ENCODE measurements at places on chromosomes 7 and 10.

DNA sequence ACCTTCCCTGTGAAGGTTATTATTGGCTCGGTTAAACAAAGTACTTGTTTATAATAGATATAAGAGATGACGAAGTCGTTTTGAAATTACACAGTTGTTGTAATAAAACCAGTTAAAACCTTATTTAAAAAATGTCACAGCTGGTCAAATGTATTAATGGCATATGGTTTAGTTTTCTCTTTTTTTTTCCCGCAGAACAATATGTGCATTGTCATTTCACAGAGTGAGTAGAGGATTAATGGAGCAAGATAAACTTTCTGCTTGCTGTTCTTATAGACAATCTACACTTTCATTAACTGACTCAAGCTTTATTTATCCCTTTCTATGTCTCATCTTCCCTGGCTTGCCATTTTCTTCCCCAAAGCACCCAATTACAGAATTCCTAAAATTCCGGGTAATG is 404.3 kb upstream of the NPVF start:
- no peak for DNase-seq

DNA sequence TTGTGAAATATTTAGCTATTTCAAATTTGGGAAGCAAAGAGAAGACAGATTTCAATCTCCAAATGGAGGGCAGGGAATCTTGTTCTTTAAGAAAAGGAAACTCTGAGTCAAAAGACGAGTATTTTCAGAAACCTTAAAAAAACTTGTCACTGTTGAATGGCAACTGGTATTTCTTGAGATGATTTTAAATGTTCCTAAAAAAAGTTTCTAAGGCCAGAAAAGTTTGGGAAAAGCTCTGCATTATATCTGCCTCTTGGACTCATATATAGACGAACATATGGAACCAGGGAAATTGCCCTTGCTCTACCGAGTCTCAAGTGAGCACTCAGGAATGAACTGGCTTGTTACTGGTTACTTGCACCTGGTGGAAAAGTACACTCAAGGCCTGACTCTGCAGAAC is 69.5 kb downstream of the ADAM22 start:
- DNase-seq: no peak

GRCh38 chr7:95772298-95772770 is at the start of gene DYNC1I1:
TSS of gene DYNC1I1 (plus strand) at chr7:95772554. CDS start at chr7:95804730, 32,176 bp downstream.
- no peak for DNase-seq

DNA sequence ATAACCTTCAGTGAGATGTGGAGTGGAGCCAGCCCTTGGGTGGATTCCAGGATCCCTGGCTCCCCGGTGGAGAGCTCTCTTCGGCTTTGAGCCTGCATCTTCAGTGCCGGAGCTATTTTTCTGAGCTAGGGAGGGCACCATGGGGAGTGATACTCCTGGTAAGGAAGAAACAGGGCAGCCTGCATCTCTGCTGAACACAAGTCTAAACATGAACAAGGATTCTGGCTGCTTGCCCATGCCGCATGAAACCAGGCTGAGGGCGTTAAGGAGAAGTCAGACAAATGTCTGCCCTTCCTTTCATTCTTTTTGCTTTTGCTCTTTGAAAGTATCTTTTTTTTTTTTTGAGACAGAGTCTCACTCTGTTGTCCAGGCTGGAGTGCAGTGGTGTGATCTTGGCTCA is 60.4 kb downstream of the EVX1 start:
- no peak for DNase-seq

GRCh38 chr7:128902761-128903585 is 7.5 kb downstream of the KCP start:
- no peak for DNase-seq

- no peak for DNase-seq
Observed at GRCh38 chr7:1716263-1717094, 46.4 kb downstream of the ELFN1 start.

DNA sequence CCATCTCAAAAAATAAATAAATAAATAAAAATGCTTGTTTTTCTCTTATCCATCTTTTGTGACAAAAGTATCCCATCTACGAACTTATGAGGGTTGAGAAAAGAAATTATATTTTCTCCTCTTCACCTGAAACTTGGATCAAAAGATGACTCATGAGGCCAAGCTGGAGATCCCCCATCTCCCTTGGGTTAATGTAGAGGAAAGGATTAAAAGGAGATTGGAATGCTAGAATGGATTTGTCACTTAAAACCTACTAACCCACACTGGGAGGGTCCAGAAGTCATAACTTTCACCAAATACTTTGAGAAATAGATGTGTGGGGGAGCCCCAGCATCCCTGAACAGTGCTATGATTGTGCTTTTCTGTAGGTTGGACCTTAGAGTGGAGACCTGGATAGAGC is 46.3 kb upstream of the PIK3CG start:
- DNase-seq: no peak

GRCh38 chr7:31007634-31008033 is 43.9 kb downstream of the GHRHR start:
- DNase-seq: no peak

GRCh38 chr10:100912013-100912604 is 654 bp upstream of the SLF2 start:
- no peak for DNase-seq

- DNase-seq: no peak
Observed at GRCh38 chr10:74305730-74306129, 154.7 kb downstream of the ADK start.

GRCh38 chr7:137903382-137904169 is 56.8 kb upstream of the DGKI start:
- DNase-seq: peak; percentile 41

DNA sequence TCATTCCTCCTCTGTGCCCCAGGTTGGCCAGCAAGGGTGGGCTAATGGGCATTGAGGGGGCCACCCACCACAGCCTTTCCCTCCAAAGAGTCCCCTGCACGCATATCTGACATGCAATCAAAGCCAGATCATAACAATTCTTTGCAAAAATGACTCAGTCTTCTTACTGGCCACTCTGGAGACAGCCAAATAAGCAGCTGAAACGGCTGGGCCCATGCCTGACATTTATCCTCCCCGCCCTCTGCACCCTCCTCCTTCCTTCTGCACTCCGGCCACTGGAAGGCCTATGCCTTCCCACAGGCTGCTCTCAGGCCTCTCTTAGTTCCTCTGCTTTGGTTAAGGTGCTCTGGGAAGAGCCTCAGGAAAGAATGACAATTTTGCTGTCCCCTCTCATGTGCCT is 29.2 kb upstream of the NPFFR1 start:
- no peak for DNase-seq

- DNase-seq: no peak
Observed at GRCh38 chr10:46080886-46081285, 34.8 kb upstream of the MSMB start.

DNA sequence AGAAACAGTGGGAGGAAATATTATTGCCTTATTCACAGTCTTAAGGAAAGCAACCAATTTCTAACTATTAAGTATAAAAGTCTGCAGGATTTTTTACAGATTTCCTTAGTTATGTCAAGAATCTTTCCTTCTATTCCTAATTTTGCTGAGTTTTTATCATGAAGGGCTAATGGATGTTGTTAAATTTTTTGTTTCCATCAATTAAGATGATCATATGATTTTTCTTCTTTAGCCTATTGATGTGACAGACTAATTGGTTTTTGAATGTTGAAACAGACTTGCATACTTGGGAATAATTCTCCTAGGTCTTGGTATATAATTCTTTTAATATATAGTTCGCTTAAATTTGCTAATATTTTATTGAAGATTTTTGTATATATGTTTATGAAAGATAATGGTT is 569.1 kb upstream of the KCND2 start:
- no peak for DNase-seq

- DNase-seq: no peak
Observed at GRCh38 chr10:79273604-79274003, 73.7 kb upstream of the PPIF start.

DNA sequence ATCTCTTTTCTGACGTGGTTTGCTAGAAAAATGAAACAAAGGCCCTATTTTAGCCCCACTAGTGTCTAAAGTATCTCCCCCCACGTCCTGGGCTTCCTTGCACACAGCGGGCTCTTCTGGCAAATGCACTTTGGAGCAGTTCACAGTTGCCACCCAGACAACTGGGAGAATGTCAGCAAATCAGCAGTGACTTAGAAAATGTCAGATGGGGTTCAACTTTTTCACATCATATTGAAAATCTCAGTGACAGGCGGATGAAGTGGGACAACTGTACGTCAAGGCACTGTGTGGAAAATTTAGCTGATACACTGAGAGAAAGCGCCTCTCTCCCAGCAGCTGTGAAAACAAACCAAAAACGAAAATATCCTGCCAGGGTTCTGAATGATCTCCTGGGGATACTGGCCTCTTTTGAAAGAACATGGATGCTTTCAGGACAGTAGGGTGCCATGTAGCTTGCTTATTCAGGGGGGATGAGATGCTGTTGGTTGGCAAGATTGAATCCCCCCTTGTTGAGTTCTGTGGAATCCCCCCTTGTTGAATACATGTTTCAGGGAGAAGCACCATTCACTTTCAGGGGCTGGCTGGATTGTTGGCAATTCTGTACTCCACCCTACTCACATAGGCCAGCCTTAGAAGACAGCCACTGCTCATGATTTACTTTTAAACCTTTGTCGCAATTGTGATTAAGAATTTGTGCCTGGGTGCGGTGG is 372.8 kb upstream of the CELF2 start:
- no peak for DNase-seq

GRCh38 chr7:150410680-150411346 is 31.7 kb downstream of the ZNF775 start:
- DNase-seq: no peak

- DNase-seq: no peak
Observed at GRCh38 chr7:24917510-24918239, 62.3 kb downstream of the OSBPL3 start.

DNA sequence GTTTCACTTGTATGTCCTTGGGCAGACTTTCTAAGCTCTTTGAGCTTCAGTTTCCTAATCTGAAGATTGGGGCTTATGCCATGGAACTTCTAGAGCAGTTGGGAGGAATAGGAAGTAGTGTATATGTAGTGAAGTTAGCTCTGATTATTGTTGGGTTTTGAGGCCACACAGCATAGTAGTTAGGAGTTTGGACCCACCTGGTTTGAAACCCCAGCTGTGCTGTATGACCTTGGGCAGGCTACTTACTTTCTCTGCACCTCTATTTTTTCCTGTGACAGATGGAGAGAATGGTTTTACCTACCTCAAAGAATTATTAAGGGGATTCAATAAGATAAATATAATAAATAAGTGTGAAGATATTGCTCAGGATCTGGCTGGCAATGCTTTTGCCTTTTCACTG is 61.4 kb upstream of the ADRB1 start:
- DNase-seq: no peak

DNA sequence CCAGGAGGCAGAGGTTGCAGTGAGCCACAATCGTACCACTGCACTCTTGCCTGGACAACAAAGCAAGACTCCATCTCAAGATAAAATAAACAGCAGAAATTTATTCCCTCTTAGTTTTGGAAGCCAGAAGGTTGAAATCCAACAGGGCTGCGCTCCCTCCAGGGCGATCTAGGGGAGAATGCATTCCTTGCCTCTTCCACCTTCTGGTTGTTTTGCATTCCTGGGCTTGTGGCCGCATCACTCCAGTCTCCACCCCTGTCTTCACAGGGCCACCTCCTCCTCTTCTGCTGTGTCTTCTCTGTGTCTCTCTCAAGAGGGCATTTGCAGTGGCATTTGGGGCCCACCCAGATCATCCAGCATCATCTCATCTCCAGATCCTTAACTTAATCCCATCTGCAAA is 36.2 kb downstream of the LIMK1 start:
- no peak for DNase-seq

- DNase-seq: no peak
Observed at GRCh38 chr7:82697897-82698296, 254.3 kb upstream of the CACNA2D1 start.

DNA sequence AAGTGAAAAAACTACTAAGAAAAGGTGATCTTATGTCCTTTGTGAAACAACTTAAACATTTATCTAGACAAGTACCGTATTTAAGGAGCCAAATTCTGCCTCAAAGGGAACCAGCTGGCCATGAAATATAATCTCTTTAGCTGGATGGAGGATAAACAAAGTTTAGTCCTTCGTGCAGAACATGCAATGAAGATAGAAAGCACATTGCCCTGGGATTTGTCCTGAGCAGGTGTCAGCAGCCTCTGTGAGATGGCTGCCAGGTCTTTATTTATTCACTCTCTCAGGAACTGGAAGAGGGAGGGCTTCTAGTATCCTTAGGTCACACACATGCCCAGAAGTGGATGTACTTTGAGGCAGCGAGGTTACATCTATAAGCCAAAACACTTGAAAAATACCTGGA is 57.4 kb upstream of the CASD1 start:
- no peak for DNase-seq

DNA sequence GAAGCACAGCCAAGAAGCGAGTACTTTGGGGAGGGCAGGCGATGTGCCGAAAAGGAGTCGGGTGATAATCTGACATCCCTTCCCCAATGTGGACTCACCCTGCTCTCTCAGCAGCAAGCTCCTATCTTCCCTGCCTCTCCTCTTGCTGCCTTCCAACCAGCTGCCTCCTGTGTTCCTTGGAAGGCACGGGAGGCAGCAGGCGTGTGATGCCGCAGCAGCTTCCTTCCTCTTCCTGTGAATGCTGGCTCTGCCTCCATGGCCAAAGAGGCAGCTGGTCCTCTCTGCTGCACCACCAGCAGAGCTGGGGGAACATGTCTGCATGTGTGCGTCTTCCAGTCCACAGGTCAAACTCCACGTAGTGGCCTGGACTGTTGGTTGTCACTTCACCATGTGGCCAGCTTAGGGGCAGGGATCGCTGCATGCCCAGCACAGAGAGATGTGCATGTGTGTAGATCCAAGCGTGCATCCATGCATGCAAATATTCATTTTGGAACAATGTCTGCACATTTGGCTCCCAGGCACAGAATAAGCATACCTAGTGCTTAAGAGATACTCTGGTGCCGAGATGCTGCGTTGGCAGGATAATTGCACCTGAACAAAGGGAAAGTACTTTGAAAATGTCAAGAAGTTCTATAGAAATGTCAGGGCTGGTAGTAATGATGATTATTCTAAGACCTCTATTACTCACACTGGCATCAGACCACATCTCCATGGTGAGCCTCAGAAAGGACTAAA is 499.8 kb downstream of the PLXNA4 start:
- no peak for DNase-seq

DNA sequence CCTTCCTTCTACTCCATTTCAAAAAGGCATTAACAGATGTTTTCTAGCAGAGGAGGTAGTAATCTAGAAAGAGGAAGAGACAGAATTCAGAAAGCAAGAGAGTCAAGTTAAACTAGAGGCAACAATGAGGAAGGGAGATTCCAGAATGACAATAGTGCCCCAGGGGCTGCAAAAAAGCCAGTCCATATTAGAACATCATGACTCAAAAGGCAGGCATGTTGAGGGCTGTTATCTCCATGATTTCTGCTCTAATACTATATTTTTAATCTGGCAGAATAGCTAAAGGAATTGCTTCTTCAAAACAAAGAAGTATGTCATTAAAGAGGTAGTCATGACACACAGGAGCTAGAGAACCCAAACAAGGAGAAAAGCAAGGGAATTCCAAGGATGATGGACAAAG is 599.6 kb downstream of the INHBA start:
- DNase-seq: no peak

DNA sequence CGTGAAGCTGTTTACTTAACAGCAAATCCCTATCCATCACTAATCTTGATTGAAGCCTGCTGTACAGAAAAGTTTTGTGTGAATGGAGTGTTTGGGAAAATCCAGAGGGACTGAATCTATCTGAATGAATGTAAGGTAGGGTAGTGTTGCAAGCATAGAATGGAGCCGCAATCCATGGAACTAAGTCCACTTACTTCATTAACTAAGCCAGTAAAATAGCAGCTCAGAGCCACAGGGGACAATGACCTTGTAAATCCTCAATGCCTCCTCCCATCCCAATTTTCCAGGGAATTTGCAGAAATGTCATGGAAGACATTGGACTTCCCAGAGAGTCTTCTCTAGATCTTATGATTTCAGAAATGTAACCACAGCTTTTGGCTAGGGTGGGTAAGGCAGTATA is 15.2 kb downstream of the TBATA start:
- DNase-seq: no peak

- no peak for DNase-seq
Observed at GRCh38 chr10:70690589-70690988, 18.3 kb downstream of the ADAMTS14 start.
